ENCODE measurements at places on chromosomes 13 and 19.

DNA sequence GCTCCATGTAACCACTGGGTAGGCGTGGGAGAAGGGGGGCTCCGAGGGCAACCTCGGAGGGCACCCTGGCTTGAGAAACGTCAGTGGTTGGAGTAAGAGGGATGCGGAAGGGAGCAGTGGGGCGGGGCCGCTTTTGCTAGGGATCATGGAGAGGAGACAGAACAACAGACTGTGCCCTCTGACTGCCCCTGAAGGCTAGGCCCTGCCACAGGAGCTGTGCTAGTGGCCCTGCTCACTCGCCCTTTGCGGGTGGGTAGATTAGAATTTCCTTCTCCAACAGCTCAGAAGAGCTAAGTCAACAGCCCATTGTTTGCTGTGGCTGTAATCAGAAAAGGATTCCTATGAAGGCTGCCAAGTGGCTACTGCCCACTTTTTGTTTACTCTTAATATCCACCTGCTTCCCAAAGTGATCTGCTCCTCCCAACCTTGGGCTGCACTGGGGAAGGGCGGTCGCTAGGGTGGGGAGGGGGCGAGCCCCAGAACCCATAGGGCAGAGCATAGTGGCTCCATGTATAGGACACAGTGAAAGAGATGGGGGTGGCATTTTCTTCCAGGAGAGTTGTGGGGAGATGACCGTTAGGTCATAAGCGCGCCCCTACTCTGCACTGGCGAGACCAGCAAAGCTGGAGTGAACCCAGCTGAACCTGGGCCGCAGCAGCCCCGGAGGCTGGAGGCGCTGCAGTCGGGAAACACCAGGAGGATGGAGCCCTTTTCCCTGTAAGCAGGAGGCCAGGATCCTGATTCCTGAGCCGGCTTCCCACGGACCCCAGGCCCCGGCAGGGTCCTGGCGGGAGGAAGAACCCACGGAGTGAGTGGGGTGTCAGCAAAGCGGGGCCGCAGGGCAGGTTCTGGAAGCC is 1.9 kb upstream of the C1QTNF9 start:
- DNase-seq = no peak

GRCh38 chr13:108266321-108266990 is 3.1 kb upstream of the TNFSF13B start:
- no peak for DNase-seq

DNA sequence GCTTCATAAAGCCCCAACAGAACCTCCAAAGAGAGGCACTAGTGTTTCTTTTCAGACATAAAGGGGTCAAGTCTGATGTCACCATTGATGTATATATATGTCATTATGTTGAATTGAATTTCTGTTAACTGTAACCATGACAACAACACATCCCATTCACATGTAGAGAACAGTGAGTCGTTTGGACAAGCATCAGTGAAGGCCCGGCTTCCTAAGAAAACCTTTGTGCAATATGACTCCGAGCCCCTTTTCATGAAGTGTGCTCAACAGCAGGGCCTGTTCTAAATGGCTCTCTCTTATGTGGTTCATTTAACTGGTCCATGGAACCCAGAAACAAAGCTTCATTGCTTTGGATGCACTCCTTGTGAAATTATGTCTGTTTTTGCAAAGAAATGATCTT is 67.2 kb upstream of the UBL3 start:
- no peak for DNase-seq

DNA sequence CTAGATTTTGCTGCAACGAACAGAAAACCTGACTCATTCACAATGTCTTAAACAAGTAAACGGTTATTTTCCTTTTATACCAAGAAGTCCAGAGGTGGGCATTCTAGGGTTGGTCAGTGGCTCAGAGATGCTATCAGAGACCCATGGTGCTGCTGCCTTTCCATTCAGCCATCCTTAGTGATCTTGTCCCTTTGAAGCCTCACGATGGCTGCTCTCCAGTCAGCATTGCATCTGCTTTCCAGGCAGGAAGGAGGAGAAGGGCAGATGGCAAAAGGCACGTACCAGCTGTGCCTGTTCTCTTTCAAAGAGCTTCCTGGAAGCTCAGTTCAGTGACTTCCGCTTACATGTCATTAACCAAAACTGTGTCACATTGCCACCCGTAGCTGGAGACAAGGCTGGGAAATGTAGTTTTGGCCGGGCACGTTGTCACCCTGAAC is 30.1 kb downstream of the WDFY2 start:
- DNase-seq = no peak

GRCh38 chr19:51820831-51821446 is 26.0 kb downstream of the FPR3 start:
- DNase-seq = no peak
